ENCODE measurements at places on chromosomes 7 and 10.

DNA sequence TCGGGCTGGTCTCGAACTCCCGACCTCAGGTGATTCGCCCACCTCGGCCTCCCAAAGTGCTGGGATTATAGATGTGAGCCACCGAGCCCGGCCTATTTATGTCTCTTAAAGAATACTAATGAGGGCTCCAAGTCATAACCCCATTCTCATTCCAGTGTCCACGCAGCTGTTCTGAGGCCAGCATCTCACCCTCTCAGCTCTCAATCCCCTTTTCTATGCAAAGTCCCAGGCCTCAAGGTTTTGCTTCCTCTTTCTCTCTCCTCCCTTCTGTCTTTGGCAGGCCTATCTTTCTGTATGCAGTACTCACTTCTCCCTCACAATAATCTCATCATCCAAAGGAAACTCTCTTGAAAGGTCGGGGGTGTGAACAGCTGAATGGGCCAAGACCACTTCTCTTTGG is 28.0 kb upstream of the VSIR start:
- no peak for DNase-seq

DNA sequence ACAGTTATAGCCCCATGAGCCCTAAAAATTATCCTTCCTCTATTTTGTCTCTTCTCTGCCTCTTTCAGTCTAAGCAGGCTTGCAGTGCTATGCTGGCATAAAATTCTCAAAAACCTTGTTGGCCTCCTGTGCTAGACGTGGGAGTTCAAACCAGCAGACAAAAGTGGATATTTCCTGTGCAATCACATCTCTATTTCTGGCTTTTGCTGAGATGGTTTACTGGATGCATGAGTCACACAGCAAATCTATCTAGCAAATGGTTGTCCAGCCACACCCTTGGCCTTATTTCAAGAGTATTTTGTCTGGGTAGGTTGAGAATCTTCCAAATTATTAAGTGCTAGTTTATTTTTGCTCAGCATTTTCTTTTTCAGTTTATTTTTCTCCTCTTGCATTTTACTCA is 370.8 kb downstream of the CDC14C start:
- DNase-seq = no peak

DNA sequence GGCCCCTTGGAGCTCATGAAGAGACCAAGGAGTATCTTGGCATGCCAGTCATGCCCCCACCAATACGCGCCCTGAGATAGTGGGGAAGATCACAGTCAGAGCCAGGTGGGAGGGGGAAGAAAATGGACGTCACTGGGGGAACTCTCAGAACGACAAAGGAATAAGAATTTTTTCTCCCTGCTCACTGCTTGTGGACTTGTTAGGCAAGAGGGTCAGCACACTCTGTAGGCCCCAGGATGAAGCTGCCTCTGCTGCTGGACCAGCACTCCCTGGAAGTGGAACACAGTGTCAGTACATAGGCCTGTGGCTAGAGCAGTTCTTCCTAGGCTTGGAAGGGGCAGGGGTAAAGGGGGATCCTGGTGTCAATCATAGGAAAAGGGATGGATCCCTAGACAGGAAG is 46.5 kb downstream of the DRGX start:
- no peak for DNase-seq

DNA sequence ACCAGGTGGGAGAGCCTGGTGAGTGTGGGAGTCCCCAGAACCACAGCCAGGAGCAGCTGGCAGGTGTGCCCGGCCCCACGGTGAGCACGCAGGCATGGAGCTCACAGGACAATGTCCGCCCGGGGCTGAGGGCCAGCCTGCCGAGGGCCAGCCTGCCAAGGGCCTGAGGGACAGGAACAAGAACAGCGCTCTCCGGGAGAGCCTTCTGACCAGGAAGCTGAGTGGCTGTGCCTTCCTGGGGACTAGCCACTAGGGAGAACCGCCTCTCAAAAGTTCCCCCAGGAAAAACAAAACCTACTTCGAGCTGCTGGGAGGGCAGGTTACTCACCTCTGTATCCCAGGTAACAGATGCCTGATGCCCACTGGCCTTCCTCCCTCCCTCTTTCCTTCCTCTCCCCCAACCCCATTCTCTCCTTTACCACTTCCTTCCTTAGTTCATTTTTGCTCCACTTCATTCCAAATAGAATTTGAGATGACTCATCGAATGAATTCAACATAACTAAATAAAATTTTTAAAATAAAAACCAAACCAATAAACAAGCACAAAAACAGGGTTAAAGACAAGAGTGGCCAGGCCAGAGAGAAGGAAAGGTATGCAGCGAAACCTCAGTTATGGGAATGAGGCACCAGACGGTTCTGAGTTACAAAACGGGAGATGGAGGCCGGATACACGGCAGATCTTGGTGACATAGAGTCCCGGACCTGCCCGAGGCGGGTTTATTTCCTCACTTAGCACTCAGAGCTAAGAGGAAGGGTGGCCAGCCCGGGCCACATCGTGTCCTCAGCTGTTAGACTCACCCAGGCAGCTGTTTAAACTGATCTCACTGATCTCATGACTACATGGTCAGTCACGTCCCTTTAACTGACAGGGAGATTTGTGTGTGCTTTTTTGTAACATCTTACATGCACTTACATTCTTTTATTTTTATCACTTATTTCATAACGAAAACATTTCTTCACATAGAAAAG is 128.5 kb downstream of the TNS3 start:
- DNase-seq = peak; percentile 83

- DNase-seq = no peak
Measured at GRCh38 chr7:418636-419280, 100.9 kb downstream of the PDGFA start.

DNA sequence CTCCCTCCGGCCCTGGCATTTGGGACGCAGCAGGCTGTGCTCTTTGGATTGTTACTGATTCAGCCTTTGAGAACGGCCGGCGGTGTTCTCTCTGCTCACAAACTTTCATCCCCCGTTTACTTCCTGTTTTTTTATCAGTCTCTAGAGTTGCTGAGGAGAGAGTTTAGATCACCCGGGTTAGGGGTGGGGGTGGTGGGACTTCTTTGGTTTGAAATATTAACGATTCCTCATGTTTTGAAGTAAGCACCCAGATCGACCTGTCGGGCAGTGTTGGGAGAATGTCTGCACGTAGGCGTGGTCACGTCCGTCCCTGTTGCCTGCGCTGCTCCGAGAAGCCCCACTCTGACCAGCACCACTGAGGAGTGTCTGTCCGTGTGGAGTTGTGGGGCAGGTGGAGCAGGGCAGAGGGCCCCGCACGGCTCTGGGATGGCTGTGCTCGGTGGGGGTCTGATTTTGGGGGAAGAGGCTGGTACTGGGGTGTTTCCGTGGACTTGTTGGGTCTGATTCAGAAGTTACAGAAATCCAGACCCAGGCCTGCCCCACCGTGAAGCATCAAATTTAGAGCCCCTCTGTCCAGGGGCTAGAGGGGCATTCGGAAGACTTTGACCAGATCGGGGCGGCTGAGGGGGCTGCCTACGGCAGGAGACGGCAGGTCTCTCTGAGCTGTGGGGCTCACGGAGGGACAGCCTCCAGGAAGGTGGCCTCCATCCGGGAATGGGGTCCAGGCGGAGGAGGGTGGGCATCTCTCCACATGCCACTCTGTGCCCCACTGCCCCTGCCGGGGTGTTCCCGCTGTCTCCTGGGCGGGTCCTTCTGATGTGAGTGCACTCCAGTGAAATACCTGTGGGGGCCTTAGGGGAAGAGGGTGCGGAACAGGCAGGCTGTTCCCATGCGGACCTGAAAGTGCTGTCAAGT is 7.4 kb downstream of the INPP5A start:
- no peak for DNase-seq

- DNase-seq = no peak
Measured at GRCh38 chr10:88919041-88919440, 33.5 kb downstream of the ACTA2 start.
